Type B pancreatic cell (in vitro differentiated cells): ENCODE measurements at places on chromosomes 16 and 17.

- DNase-seq = no peak
These were observed 126.0 kb upstream of the SDK2 start for GRCh38 chr17:73770115-73770848.

DNA sequence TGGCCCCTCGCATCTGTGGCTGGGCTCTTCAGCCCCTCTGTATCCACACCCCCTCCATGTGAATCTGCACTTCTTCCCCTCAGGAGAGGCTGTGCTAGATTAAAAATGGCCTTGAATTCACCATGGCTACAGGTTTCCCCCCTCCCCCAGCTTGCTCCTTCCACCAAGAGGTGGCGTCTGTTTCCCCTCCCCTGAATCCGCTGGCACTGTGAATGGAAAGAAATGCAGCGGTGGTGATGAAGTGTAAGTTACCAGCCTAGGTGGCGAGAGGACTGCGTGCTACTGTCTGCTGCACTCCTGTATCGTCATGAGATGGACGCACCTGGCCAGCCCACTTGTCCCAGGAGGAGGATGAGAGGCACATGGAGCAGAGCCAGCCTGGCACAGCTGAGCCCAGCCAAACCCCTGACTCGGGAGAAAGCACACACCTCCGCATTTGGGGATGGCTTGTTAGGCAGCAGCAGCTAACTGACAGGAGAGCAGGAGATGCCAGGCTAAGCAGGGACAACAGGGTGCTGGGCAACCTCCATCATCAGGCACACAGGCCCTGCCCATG lies 26.2 kb downstream of the TNFRSF13B start:
- no peak for DNase-seq

GRCh38 chr16:47493381-47494337 lies 32.5 kb downstream of the PHKB start:
- no peak for DNase-seq

- no peak for DNase-seq
These were observed 414.6 kb upstream of the PSMD7 start for GRCh38 chr16:73882033-73882432.

GRCh38 chr16:74463888-74464287 lies 42.6 kb upstream of the CLEC18B start:
- no peak for DNase-seq

GRCh38 chr17:30376621-30377452 lies 1.9 kb upstream of the CPD start:
- DNase-seq = no peak

- no peak for DNase-seq
These were observed 44.7 kb downstream of the SKAP1 start for GRCh38 chr17:48385319-48385718.

- DNase-seq = no peak
These were observed 47.6 kb upstream of the MED9 start for GRCh38 chr17:17429222-17429621.
